ENCODE measurements at places on chromosomes 4 and X.

DNA sequence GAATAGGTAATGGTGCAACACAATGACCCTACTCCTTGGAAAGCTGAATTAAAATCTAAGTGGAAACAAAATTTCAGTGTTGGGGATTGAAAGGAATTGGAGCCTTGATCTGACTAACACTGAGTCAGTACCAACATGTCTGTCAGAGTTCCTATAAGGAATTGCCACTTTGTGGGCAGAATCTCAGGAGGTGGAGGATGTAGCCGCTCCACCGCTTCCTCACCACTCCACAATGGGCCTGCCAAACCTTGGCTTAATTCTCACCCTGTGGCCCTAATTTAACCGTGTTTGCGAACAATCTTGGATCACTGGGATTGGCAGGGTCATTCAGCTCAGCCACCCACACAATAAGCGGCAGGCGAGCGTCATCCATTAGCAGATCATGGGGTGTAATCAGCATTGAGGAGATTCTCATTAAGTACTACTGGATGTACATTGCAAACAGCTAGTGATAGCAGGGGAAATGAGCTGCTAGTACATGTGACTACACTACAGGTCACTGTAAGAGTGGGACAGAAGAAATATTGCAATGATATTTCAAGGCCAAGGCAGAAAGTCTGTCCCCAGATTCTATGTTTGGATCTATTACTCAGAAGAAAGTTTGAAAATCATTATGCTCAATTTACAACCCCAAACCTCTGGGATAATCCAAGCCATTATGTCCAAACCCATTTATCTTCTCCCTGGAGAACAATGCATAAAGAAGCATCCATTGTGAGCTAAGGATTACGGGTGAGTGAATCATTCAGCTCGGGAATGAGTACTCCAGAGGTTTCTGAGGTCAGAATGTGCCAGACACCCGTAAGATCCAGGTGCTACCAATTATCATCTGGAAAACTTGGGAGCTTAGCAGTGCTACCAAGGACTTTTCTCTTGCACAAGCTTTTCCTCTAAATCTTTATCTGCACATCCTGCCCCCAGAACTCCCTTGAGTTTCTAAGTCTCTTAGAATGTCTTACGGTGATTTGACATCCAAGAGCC, 5.8 kb downstream of the SRPX start:
- no peak for DNase-seq

DNA sequence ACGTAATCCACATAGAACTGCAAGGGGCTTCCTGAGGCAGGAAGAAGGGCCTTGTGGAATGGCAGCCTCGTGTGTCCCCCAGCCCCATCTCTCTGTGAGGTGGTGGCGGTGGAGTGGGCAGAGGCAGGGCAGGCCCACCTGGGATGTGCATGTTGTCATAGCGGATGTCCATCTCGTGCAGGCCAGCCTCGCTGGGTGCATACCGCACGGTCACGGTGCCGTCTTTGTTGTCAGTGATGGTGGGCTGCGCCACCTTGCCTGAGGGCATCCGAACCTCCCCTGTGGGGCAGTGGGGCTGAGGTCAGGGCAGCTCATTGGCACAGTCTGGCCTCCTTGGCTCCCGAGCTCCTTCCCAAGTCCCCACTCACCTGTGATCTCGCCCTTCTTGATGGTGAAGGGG, 20.4 kb downstream of the FLNA start:
- no peak for DNase-seq

DNA sequence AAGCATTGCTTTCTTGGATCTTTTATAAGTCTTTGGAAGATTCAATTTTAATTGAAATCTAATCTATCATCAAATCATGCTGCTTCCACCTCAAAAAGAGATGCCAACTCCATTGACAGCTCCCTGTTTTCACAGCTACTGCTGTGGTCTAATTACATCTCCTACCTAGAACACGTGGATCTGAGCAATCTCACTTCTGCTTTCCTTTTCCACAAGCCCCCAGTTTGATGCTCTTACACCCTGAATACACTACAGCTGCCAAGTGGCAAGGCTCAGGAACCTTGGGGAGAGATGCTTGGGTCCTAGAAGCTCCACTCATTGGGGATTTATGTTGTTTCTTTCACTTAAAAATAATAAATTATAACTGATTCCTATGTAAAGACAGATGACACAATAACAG, 172.0 kb downstream of the CFAP299 start:
- no peak for DNase-seq

DNA sequence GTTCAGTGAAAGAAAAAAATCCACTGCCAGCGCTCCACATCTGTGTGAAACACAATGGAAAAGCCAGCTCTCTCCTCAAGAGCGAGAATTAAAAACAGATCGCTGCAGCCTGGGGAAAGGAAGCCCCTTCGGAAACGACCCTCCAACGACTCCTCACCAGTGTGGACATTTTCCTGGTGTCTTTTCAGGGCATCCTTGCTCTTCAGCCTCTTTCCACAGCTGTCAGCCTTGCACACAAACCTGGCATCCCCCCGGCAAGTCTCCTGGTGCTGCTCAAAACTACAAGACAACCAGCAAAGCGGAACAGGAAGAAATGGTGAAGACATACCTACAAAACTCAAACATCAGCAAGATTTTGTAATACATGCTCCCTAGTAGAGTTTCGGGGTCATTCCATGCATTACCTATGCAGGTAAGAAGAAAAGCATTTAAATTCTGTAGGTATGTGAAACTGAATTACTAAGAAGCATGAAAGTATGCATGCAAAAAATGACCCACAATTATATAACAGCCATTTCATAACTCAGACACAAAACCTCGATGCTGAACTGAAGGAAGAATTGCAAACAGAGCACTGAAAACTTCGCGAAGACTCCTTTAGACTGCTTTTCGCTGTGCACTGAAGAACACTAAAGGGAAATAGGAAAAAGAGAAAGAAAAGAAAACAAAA, 106.1 kb downstream of the PRDM5 start:
- no peak for DNase-seq

DNA sequence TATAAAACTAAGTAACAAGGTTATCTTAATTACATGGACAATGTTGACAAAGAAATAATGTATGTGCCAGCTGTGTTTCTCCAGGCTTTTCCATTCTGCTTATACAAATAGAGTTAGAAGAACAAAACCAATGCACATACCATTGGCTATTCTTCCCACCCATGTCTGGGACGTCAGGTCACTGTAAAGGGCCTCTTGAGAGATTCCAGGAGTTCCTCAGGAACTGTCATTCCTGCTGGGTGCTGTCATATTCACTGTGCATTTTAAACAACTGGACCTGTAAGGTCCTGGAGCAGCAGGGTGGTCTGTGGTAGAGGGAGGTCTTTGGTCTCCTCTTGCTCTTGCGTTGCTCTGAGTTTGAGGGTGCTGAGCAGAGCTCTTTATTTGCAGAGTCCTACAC, 74.6 kb upstream of the AP1S2 start:
- DNase-seq = no peak

- DNase-seq = no peak
These were observed 7.6 kb upstream of the PRRG3 start for GRCh38 chrX:151687635-151688034.

DNA sequence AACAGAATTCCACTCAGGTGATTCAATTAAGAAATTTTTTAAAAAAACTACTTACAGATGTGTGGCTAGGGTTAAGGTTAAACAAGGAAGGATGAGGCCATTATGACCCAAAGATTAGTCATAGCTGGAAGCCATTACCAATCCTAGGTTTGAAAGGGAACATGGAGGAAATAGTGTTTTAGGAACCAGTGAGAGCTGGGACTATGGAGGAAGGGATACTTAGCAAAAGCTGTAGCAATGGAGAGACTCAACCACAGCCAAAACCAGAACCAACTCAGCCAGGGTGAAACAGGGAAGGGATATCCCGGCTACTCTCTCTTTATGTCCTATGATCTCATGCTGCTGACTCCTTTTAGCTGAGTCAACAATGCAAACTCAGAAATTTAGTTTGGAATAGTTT, 148.6 kb upstream of the CNKSR2 start:
- DNase-seq = no peak

- no peak for DNase-seq
These were observed 9.9 kb upstream of the SMIM10L2A start for GRCh38 chrX:135411893-135412292.

DNA sequence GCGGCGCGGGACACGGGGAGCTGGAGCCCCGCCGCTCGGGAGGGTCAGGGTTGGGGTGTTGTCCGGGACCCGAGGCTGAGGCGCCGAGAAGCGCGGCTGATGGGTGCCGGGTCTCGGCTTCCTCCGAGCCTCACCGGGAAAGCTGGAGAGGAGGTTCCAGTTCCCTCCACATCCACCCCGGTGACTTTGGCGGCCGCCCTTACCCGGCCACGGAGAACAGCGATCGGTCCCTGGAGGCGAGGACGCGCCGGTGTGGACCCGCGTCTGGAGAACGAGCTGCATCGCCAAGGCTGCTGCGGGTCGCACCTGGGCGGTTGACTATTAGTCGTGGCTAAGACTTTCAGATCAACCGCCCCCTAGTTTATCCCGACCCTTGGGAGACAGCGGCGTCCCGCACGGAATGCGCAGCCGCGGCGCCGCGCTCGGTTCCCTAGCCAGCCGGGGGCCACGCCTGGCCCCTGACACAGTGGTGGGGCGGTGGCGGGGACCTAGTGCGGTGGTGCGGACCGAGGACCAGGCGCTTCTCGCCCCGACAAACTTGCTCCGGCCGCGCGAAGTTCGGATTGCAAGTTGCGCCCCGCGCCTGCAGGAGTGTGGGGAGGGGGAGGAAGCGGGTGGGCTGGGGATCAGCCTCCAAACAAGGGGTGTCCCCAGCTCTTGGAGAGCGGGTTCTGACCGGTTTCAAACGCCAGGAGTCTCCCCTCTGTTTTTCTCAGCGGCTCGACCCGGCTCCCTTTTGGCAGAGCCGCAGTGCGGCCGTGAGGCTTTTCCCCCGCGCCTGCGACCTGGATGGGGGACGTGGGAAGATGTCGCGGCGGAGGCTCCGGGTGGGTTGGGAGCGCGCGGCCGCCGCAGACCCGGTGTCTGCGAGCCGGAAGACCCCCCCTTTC, 568 bp downstream of the FHDC1 start:
- no peak for DNase-seq

GRCh38 chr4:128832243-128832625, 22.7 kb downstream of the JADE1 start:
- DNase-seq = no peak

DNA sequence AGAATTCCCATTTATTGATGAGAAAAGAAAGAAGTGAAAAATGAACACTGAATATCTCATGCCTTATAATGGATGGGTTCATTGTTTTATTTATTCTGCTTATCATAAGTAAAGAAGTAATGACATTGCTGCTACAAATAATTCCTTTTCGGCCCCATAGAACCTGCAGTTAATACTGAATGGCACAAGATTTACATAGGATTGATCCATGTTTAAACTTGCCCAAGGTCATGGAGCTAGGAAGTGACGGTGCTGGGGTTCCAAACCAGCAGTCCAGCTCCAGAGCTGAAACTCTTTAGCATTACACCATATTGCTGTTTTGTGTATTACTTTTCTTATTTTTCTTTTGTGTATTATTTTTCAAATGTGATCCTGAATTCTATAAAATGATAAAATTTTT, 30.2 kb upstream of the PRSS48 start:
- no peak for DNase-seq

- DNase-seq = no peak
These were observed 10.5 kb upstream of the PGM2 start for GRCh38 chr4:37816006-37816405.

DNA sequence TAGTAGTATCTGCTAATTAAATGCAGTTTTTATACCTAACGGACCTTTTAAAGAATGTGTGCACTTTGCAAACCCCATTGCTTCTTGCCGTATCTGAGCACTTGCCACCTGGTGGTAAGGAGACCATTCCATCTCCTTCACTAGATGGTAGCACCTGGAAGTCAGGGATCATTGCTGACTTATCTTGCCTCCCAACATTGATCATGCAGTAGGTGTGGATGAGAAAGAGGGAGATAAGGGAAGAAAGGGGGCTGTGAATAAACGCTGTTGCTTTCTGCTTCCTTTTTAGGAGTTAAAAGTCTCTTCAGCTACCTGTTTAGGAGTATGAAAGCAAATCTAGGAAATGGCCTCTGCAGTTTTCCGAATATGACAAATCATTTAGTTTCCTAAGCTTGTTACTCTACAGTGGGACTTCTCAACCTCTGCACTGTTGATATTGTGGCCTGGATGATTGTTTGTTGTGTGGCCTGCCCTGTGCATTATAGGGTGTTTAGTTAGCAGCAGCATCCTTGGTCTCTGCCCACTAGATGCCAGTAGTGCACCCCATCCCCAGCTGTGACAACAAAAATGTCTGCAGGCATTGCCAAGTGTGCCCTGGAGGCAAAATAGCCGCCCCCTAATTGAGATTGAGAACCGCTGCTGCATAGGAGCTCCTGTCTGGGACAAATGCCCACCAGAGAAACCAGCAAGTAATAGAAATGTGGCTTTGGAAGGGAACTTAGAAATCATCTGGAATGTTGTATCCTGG, 38.8 kb downstream of the GAB1 start:
- DNase-seq = no peak

- DNase-seq = no peak
These were observed 26.7 kb upstream of the CLDN34 start for GRCh38 chrX:9940421-9940820.

GRCh38 chr4:101259876-101260275, 87.5 kb downstream of the PPP3CA start:
- DNase-seq = no peak

DNA sequence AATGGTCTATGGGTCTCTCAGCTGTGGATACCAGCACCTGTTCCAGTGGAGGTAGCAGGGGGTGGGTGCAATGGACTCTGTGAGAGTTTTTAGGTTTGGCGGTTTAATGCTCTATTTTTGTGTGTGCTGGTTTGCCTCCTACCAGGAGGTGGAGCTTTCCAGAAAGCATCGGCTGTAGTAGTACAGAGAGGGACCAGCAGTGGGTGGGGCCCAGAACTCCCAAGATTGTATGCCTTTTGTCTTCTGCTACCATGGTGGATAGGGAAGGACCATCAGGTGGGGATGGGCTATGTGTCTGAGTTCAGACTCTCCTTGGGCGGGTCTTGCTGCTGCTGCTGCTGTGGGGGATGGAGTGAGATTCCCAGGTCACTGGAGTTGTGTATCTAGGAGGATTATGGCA, 557.2 kb upstream of the GRID2 start:
- no peak for DNase-seq
